Fibroblast of skin of left biceps (primary cell): ENCODE measurements at places on chromosomes 2 and 18.
A peak's percentile ranks its signal among the peaks of the same experiment; 100 is the strongest.

- DNase-seq, result no peak
Observed at GRCh38 chr2:17799301-17800120, 16.7 kb upstream of the MSGN1 start.

DNA sequence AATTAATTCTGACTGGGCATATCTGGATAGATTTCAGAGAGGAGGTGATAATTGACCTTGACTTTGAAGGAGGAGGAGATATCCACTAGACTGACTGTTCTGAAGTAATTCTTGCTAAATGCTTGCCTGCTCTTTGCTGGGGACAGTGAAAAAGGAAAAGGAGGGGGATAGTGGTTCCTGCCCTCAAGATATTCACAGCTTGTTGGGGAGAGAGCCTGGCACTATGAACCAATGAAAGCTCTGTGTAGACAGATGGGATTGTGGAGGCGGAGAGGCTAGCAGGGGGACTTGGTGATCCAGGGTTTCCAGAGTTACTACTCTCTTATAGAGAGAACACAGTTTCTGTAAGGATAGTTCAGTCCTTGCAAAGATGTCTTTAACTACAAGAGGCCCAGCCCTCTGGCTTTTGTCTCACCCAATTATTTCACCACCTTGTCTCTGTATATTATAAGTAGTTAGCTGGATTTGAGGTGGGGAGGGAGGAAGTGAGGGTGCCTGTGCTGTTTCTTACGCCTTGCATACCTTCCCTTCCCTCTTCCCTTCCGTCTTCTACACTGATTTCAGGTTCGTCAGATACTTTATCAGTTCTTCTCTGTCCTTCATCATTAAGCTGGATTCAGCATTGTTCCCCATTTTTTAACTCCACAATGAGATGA is 190.4 kb downstream of the PRKCE start:
- no peak for DNase-seq

DNA sequence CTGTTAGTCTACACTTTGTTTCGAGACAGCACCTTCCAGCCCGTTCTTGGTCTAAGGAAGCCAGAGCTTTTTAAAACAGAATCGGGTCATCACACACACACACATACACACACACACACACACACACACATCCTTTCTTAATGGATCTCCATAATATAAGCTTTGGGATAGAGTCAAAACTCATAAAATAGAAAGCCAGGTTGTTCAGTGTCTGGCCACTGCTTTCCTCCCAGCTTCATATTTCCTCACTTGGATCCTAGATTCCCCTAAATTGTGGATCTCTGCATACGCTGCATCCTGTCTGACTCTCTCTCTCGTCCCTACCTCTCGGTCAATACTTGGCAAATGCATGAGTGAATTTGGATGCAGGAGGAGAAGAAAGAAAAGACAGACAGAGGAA is 120.5 kb upstream of the SLC14A2 start:
- DNase-seq, result no peak

DNA sequence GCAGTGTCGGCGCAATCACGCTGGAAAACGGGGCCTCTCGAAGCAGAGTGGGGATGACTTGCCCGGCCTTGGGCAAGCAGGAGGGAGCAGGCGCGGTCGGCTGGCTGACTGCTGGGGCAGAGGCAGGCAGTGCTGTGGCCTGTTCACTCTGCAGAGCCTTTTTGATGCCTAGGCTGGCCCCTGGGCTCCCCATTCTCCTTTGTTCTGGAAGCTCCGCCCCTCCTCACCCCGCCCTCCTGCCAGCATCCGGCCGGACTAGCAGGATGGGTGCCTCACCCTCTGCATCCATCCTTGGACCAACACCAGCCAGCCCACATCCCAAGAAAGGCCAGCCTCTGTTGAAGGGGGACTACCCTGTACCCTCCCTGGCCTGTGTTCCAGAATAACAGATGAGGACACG is at the start of gene ASPRV1:
TSS of gene ASPRV1 (minus strand) at position 136 of the 400 bp plus-strand sequence. CDS start 195 bp downstream, outside the sequence.
- DNase-seq, result no peak

GRCh38 chr18:55268151-55268601 is 308.9 kb upstream of the CCDC68 start:
- DNase-seq, result no peak

- DNase-seq, result no peak
Observed at GRCh38 chr2:85865539-85866164, 23.1 kb downstream of the ST3GAL5 start.

GRCh38 chr2:172253190-172254052 is 150.7 kb upstream of the DLX2 start:
- peak; percentile 97 for DNase-seq

DNA sequence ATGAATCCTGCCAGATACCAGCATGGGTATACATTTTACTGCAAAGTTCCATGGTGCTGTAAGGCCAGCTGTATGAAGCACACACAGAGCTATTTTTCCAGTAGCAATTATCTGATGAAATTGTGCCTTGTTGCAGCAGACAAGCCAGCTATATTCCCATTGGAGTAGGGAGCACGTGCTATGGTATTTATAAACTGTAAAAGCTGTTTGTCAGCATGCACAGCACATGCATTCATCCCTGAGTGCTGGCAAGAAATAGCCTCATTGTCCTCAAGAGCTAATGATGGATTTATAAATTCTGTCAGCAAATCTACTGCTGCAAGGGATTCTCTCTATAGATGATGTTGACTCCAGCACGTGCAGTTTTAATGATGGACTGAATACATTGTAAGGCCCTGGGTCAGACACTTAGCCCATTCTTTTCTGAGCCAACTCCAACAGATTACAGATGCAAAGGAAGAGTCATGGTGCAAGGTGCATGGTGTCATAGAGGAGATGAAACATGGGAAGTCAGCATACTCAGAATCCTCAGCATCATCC is 61.7 kb downstream of the KCNS3 start:
- no peak for DNase-seq

GRCh38 chr2:1893856-1894255 is 149.5 kb upstream of the PXDN start:
- DNase-seq, result no peak

DNA sequence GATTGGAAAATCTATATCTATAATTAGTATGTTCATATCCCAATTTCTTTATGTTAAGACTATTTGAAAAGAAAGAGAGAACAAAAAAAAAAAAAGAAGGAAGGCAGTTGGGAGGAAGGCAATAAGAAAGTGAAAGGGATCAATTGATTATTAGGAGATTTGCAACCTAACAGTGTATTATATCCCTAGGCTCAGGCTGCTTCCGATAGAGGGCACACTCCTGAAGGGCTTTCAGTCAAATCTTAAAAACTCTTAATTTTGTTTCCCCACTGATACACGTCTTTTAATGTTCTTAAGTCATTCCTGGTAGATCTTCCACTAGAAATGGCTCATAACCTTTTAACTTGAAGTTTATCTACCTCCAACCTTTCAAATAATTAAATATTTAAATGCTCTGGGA is 763.9 kb downstream of the BCL11A start:
- DNase-seq, result no peak

DNA sequence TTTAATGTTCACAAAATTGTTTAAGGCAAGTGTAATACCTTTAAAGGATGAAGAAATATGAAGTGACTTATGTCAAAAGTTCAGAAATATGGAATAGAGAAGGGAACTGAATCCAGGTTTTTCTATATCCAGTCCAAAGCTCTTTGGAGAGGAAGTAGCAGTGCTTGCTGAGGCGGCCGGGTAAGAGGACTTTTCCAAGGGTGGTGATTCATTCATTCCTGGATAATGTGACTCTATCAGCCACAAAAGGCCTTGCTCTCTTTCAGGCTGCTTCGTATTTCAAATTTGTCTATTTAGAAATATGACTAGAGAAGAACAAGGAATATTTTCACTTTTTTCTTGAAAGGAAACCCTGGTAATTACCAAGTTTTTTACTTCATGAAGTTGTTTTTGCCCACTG is 830.1 kb upstream of the ZEB2 start:
- DNase-seq, result peak; percentile 30

GRCh38 chr2:20470211-20470610 is 23.3 kb downstream of the RHOB start:
- DNase-seq, result no peak

DNA sequence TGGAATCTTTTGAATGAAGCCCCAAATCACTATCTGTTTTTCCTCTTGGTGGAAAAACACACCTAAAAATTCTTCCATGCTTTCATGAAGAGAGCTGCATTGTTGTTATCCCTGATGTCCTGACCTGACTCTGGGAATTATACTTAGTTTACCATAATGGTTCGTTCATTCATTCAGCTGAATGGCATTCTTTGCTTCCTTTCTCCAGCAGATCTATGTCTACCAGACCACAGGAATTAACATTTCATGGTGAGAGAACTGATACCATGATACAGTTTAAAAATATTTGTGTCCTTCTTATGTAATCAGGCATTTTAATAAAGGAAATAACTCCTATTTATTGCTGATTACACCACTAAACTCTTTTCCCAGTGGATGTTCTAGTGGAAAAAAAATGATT is 11.1 kb upstream of the SLC4A10 start:
- no peak for DNase-seq

- DNase-seq, result peak; percentile 98
Observed at GRCh38 chr2:236769981-236770671, 200.5 kb downstream of the ACKR3 start.

- no peak for DNase-seq
Observed at GRCh38 chr2:134189009-134189720, 64.7 kb upstream of the MGAT5 start.

- DNase-seq, result no peak
Observed at GRCh38 chr2:20434588-20435294, 12.1 kb upstream of the RHOB start.

DNA sequence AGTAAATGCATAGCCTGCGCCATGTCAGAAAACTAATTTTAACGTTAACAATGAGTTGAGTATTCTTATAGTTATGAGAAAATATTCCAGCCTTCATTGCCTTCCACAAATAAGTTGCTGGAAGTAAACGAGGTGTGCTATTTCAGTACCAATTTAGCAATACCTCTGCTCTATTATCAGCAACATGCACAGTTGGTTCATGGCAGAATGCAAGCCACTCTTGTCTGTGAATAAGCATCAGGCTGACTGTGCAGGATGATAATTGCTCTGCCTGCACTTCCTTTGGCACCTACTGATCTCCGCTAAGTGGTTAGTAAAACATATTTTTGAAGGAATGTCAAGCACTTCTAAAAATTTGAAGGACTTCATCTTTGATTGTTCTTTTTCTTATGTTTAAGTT is 261.9 kb upstream of the SIX3 start:
- DNase-seq, result no peak

DNA sequence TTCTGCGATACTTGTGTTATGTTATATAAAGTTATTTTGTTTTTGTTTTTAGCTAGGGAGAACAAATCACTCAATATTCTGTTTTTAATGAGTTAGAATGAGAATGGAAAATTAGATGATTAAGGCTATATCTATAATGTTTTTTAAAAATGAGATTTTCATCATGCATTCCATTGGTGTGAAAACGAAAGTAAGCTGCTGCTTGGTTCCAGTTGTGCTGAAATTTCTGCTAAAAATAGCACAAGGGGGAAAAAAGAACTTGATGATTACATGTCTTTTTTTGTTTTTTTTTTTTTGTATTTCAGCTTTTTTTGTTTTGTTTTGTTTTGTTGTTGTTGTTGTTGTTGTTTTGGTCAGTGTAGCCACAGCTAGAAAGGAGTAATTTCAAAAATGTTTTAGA is 242.6 kb upstream of the KCNJ3 start:
- DNase-seq, result no peak

GRCh38 chr2:1606046-1606400 is 138.3 kb downstream of the PXDN start:
- no peak for DNase-seq

DNA sequence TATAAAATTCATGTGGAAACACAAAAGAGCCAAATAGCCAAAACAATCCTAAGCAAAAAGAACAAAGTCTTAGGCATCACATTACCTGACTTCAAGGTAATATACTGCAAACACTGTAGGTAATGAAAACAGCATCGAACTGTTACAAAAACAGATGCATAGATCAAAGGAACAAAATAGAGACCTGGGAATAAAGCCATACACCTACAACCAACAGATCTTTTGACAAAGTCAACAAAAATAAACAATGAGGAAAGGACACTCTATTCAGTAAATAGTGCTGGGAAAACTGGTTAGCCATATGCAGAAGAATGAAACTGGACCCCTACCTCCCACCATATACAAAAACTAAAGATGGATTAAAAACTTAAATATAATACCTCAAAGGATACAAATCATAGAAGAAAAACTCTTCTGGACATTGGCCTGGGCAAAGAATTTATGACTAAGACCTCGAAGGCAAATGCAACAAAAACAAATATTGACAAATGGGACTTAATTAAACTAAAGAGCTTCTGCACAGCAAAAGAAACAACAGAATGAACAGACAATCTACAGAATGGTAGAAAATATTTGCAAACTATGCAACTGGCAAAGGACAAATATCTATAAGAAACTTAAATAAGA is 218.0 kb downstream of the PHLPP1 start:
- DNase-seq, result no peak

DNA sequence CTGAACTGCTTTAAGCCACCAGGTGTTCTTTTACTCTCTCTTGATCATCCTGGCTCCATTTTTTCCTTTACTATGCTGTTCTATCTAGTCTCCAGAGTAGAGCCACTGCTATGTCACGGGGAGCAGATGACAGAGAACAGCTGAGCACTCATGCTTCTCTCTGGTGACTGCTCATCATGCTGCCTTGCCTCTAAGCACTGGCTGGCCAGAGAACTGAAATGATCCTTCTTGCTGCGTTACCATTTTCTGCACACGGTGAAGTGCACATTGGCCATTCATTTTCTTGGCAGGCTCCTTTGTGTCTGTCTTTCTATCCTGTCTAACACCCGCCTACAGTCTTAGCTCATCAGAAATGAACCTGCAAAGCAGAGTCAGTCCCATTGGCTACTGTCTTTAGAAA is 86.0 kb downstream of the KCTD1 start:
- DNase-seq, result no peak

DNA sequence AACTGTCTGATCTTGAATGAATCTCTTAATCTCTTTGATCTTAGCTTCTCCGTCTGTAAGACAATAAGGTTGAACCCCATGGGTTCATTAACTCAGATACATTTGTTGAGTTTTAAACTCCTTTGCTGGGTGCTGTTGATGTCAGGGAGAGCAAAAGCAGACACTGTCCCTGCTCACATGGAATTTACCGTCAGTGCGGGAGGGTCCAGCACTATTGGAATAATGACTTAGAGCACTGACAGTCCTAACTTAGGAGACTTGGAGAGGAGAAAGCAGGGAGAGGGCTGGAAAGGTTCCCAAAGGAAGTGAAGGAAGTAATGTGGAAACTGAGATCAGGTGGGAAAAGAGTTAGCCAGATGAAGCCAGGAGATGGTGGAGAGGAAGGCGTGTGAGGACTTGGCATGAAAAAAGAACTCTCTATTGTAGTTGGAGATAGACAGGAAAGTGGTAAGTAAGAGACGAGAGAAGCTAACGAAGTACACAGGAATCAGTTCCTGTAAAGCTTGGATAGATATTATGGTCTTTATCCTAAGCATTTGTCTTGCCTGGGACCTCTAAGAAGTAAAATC is 141.4 kb upstream of the SERTAD2 start:
- no peak for DNase-seq

- no peak for DNase-seq
Observed at GRCh38 chr18:44047585-44047984, 633.1 kb upstream of the SETBP1 start.

- DNase-seq, result no peak
Observed at GRCh38 chr2:173353556-173353955, 1.1 kb upstream of the CDCA7 start.
